ENCODE measurements at places on chromosomes 11 and 22.
A peak's percentile ranks its signal among the peaks of the same experiment; 100 is the strongest.

DNA sequence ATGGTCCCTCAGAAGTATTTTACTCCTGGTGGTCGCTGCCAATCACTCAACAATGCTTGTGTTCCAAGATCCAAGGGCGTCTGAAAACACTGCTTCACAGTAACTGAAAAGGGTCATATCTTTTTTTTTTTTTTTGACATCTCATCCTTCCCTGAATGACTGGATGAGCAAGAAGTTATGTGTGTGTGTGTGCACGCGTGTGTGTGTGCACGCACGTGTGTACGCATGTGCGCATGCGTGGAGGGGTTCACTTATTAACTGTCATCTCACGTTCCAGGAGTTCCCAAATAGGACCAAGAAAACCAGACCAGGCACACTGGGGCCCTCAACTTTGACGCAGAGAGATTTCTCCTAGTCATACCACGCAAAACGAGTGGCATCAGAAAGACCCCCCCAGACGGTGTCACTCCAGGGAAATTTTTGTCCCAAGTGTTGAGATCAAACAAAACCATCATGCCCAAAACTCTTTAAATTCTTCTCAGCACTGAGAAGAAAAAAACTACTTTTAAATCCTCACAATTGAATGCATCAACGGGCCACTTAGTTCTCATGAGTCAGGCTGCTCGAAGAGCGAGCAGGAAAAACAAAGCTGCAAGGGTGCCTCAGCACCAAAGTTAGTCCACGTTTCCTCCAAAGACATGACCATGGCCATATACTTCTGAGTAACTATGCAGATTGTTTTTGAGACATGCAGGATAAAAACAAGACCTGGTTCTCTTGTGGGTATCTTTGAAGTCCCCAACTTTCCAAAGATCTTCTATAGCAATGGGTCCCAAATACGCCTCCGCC, 12.9 kb downstream of the MN1 start:
- DNase-seq = no peak

DNA sequence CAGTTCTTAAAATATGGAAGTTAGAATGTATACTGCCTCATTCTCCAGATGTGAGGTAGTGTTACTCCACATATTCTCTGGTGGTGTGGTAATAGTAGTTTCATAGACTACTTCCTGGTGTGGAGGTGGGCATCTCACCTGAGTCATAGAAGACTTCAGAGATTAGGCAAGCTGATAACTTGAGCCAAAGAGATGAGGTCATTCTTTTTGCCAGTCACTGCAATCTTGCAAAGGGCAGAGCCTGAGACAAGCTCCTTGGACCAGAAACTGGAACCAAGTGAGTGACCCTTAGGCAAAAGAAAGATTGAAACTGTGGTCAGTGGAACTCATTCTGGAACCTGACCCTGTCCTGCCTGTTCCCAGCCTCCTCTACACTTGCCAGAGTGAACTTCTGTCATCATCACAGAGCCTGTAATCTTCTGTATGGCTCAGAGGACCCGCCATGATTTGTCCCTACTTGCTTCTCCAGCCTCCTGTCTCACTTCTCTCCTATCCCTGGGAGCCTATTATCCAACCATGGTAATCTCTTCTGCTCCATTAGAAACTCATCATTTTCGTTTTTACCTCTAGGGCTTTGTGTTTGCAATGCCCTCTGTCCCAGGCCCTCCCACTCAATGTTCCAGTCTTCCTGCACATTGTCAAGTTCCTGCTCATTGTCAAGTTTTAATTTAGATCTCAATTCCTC, 10.6 kb upstream of the CCDC83 start:
- no peak for DNase-seq

DNA sequence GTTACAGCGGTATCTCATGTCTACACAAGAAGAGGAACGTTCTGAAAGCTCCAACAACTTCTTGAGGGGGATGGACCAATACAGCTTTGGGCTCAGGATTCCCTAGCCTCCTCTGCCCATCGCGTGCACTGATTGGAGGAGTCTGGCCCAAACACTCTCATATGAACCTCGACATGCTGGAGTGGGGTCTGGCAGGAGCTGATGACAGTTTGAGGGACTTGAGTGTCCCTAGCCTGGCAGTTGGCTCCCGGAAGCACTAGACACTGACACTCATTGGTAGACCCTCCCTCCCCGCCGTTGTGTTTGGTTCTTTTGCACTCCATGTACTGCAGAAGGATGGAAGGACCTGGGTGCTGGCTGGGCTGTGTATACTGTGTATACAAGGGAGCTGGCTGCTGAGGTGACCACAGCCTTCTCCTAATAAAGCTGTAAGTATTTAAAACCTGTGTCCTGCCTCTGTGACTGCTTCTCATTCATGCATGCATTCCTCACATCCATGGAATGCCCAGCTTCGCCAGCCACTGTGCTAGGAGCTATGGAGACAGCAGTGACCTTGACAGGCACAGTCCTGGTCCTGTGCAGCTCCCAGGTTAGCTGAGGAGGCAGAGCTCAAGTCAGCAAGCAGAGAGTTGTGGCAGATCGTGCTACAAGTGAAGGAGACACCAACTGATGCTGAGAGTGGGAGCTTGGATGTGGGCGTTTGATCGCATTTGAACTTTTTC, 27.9 kb downstream of the ADAMTS15 start:
- DNase-seq = peak; percentile 32

DNA sequence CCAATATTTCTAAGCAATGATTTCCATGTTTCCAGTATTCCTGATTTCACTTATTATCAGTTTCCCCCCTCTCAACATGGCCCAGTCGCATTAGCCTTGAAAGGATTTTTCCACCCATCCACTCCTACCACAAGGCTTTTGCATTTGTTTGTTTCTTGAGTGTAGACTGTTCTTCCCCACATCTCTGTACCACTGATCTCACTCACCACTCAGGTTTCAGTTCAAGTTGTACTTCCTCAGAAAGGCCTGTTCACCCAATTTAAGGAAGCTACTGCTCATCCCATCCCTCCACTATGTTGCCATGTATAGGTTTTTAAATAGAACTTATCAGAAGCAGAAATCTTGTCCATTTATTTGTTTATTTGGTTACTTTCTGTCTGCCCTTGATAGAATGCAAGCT, 472.3 kb downstream of the FAM181B start:
- no peak for DNase-seq

GRCh38 chr11:118304568-118305248, at the start of gene CD3E:
Gene CD3E (plus strand): TSS chr11:118304730. CDS start chr11:118304953, 223 bp downstream.
- DNase-seq = no peak

DNA sequence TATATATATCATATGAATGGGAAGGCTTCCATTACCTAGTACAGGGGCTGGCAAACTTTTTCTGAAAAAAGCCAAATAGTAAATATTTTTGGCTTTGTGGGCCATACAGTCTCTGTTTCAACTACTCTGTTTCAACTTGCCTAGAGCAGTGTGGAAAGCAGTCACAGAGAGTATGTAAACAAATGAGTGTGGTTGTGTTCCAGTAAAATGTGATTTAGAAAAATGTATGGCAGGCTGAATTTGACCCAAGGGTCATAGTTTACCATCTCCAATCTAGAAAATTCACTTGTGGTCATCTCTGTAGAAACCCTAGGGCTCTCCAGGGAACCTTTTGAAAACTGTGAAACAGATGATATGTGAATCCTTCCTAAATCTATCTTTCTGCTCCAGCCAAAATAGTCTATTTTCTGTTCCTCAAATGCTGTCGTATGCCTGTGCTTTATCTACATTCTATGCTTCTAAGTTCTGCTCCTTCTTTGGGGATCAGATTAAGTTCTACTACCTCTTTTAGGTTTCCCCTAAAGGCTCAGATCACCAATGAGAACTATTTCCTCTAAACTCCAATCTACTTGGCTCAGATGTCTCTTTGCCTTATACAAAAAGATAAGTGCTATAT, 356.2 kb downstream of the METTL15 start:
- no peak for DNase-seq

GRCh38 chr11:129278586-129279319, 86.6 kb upstream of the ARHGAP32 start:
- peak; percentile 13 for DNase-seq

GRCh38 chr11:114001416-114001815, 26.5 kb downstream of the HTR3A start:
- no peak for DNase-seq

DNA sequence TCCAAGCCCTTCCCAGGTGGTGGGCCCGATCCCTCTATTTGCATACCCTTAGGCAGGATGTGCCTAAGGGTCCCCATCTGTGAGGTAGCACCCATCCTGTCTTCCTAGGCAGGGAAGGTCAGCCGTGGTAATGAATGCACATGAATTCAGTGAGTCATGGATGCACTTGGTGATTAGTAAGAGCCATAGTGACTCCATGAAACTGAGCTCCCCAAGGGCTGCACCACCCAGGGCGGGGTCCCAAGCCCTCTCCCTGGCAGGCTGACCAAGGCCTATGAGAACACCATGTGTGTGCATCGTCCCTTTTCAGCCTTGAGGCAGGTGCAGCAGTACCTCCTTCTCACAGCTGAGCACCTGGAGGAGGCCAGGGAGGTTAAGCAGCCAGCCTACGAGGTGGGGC, 15.6 kb upstream of the SUSD2 start:
- no peak for DNase-seq

DNA sequence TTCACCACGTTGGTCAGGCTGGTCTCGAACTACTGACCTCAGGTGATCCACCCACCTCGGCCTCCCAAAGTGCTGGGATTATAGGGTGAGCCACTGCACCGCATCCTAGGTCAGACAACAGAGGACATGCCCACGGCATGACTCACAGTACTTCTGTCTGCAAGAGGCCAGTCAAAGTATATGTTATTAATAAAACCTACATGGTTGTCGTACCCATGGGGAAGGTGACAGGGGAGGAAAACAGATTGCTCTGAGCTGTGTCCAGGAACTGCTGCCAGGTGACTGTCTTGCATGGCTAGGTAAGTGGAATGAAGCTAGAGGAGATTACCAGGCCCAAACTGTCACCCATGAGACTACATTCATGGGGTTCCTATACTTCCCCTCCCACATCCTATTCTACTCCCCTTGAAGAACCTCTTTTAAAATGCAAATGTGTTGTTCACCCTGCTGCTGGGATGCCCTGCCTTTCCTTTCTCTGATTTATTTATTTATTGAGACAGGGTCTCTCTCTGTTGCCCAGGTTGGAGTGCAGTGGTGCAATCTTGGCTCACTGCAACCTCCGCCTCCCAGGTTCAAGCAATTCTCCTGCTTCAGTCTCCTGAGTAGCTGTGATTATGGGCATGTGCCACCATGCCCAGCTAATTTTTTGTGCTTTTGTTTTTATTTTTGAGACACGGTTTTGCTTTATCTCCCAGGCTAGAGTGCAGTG, 2.0 kb upstream of the NLRX1 start:
- DNase-seq = no peak

GRCh38 chr11:6217722-6218121, 12.4 kb downstream of the C11orf42 start:
- DNase-seq = no peak

DNA sequence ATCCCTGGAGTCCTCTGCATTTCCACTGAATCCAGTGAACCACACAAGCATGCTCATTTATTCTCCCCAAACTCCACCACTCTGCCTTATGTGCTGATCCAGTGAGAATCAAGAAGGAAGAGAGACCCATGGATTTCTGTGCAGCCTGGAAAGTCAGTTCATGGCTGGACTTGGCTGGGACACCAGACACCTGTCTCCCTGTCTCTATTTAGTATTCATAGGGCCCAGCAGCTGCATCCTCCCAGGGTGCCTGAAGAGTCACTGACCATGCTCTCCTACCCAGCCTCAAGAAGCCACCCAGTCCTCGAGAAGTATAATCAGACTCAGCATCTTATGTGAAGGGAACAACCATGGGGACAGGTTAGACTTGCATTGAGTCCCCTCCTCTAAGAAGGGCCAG, 83.2 kb downstream of the ZNF280B start:
- DNase-seq = no peak

GRCh38 chr22:30516731-30517130, 11.2 kb upstream of the SEC14L4 start:
- no peak for DNase-seq
